Fibroblast of skin of back (primary cell): ENCODE measurements at places on chromosomes 1 and 21.
A peak's percentile ranks its signal among the peaks of the same experiment; 100 is the strongest.

DNA sequence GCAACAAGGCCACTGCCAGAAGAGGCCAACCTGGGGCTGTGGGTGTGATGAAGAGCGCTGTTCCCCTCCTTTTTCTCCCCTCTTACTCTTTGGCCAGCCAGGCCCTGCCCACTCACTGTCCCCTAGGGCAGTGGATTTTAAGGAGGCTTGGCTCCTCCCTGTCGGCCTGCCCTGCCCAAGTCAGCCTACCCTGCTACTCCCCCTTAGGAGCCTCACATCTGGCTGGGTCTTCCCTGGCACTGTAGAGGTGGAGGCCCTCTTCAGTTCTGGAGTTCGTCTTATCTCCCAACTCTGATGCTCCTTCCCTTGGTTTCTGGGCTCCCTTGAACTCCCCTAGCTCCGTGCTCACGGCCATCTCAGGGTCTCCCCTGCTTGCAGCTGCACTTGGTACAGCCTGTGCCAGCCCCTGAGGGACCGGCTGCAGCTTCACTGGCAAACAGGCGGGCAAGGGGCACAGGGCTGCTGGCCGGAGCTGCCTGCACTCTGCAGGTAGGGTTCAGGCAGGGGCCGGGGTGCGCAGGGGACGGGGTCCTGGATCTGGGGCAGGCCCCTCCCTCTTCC, 4.0 kb downstream of the AMPD2 start:
- DNase-seq: no peak

- DNase-seq: no peak
These were observed 195.3 kb downstream of the ZBTB18 start for GRCh38 chr1:244246334-244246733.

DNA sequence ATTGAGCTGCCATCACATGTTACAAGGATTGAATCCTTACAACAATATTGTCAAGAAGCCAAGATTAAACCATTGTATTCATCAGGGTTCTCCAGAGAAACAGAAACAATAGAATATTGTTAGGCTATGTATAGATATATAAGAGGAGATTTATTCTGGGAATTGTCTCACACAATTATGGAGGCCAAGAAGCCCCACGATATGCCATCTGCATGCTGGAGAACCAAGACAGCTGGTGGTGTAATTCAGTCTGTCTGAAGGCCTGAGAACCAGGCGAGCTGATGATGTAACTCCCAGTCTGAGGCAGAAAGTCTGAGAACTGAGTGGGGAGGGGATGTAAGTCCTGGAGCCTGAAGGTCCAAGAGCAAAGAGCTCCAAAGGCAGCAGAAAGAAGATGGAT, 14.5 kb upstream of the TTF2 start:
- DNase-seq: peak; percentile 14

GRCh38 chr1:215397106-215397505, 170.0 kb upstream of the KCTD3 start:
- DNase-seq: no peak

- no peak for DNase-seq
These were observed 369.7 kb downstream of the DPYD start for GRCh38 chr1:97551113-97551512.

GRCh38 chr1:169679692-169680091, 31.7 kb downstream of the SELL start:
- no peak for DNase-seq

DNA sequence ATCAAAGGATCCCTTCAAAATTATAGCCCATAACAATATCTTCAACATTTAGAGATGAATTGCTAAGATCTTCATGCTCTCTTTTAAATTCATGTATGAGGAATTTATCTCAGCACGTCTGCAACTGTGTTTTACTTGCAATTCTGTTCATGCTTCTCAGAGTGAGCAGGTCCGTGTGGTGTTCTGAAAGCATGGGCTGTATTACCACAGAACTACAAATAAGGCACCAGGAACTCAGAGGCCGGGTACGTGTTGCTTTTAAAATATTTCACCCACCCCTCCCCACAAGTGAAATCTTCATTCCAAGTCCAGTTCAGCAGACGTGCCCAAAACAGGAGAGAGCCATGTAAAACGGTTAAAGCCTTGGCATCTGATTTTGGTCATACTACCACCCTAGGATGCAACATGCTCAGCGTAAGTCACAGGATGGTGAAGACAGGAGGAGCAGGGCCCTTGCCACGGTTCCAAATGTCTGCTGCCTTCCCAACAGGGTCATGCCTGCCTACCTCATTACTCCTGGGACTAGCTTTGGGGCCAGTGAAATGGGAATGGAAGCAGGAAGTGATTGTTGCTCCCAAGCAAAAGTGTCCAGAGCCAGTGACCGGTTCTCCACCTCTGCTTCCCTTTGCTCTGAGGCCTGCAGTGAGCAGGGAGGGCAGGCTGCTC, 133.7 kb downstream of the PTPN14 start:
- DNase-seq: no peak
